NCI-H1417 treated with DMSO at 0.1 percent for 48 hours (cell line): ENCODE measurements at places on chromosomes 12 and 14.

GRCh38 chr12:66269757-66270383, 32.4 kb upstream of the HELB start:
- DNase-seq, result no peak

DNA sequence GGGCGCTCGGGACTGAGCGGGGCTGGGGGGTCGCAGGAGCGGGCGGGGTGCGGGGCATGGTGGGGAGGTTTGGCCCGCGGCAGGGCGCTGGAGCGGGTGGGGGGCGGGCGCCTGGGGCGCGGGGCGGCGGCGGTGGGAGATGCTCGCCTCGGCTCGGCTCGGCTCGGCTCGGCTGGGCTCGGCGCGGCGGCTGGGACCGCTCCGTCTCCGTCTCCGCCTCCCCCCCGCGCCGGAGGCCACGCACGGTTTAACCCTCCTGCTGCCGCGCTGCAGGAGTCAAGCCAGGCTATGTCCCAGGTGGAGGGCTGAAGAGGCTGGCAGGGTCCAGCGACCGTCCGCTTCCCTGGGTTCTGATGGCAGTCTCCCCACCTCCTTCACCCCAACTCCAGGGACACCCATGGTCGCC, at the start of gene PIANP:
Gene PIANP, minus strand, starts transcription at position 170 of the 406 bp plus-strand sequence. CDS start 2,754 bp downstream, outside the sequence.
- no peak for DNase-seq

- DNase-seq, result no peak
These were observed 1752.4 kb upstream of the FLRT2 start for GRCh38 chr14:83777516-83777915.

GRCh38 chr12:68111995-68112394, 47.5 kb downstream of the IFNG start:
- DNase-seq, result no peak

DNA sequence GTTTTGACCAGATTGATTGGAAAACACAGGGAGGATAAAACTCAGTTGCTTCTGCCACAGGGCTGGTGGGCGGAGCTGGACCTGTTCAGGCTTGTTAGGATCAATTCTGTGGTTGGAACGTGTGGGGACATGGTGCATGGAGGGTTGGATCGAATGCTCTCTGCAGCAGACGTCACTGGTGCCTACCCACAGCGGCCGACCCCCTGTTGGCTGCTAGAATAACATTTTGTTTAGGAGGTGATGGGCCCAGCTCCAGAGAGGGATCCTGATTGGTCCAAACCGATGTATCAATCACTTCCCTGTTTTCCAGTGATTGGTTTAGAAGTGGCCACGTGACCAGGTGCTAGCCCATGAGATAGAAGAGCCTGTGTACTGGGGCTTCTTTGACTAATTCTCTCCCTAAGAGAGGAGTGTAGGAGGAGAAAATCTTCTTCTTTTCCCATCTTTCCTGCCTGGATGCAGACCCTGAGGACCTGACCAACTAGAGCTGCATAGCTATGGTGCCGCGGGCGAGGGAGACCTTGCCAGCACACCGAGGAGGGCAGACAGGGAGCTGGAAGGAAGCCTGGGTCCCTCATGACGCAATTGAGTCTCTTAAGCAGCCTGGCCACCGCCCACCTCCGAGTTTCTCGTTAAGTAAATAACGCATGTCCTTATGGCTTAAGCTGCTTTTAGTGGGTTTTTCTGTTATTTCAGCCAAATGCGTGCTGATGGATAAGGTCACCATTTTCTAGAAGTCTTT, 163.5 kb downstream of the AACS start:
- DNase-seq, result no peak

DNA sequence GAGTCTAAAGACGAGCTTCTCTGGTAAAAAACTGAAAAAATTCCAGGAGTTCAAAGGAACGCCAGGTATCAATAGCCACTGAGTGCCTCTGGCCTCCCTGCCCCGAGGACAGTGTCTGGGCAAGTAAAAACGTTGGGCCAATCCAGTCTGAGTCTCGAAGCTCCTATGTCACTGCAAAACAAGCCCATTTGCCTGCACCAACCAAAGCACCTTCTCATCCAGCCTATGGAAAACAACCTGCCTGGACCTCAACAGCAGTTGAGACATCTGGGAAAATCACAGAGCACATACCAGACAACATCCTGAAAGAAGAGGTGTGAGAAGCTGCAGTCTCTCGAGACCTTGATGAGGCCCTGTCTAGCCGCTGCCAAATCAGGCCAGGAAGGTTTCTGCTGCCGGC, 56.6 kb downstream of the RNF34 start:
- no peak for DNase-seq

- no peak for DNase-seq
These were observed 24.5 kb downstream of the WDR20 start for GRCh38 chr14:102164241-102164641.

GRCh38 chr14:78524196-78524595, 354.0 kb downstream of the NRXN3 start:
- no peak for DNase-seq
